Activated CD4-positive, alpha-beta T cell treated with anti-CD3 and anti-CD28 coated beads, Interleukin-2, amount 50 U/mL, for 48 hours (primary cell): ENCODE measurements at places on chromosomes 2 and 18.
A peak's percentile ranks its signal among the peaks of the same experiment; 100 is the strongest.

DNA sequence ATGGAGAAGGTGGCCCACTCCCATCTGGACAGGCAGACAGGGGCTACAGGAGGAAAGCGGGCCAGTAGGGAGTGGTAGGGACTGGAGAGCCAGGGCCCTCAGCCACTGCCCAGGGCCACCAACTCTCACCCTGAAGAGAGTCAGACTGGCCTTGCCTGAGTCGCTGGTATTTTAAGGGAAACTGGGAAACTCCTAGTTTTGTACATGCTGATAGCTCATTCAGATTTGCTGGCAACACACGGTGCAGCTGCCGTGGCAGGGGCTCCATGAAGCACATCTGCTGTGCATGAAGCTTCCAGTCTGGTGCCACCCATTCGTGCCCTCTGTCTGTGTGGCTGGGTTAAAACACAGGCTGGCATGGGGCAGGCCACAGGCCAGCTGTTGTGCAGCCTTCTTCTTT is 137.3 kb upstream of the GLI2 start:
- no peak for DNase-seq

- DNase-seq: no peak
These were observed 635.1 kb downstream of the IRS1 start for GRCh38 chr2:226164512-226164911.

GRCh38 chr2:10397878-10398277 is 50.2 kb downstream of the ODC1 start:
- no peak for DNase-seq

DNA sequence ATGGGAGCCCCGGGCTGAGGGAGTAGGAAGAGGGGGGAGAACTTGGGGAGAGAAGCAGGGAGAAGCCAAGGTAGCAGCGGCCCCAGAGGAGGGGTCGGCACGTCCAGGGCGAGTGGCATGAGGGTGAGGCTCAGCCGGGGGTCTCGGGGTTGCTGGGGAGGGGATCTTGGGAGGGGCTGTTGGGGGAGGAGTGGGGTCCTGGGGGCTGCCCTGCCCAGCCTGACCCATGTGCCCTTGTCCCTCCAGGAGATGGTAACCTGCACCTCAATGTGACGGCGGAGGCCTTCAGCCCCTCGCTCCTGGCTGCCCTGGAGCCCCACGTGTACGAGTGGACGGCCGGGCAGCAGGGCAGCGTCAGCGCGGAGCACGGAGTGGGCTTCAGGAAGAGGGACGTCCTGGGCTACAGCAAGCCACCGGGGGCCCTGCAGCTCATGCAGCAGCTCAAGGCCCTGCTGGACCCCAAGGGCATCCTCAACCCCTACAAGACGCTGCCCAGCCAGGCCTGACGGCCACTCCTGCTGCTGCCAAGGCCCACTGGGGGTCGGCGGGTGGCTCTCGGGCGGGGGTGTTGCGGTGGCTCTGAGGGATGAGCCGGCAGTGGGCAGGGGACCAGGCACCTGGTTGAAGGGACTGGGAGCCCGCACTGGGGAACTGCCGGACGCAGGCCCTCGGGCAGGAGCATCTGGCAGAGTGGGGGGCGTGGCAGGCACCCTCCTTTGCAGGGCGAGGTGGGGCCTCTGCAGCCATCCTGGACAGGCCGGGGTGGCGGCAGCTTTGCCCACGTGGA is 9.0 kb upstream of the GAL3ST2 start:
- DNase-seq: no peak

- no peak for DNase-seq
These were observed 216.2 kb downstream of the SRBD1 start for GRCh38 chr2:45394842-45395241.

DNA sequence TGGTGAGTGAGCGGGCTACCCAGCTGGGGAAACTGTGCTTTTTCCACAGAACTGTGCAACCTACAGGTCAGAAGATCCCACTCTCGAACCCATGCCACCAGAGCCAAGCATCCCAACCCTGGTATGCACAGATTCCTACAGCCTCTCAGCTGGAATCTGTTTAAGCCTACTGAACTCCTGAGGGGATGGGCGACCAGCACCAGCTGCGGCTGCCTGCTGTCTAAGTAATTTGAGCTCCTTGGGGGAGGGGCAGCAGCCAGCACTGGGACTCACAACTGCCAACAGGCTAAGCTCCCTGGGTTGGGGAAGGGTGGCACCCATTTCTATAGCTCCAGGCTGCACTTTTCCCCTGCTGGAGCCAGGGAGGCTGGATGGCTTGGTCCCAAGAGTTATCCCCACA is 11.8 kb downstream of the CYP27C1 start:
- DNase-seq: no peak

- no peak for DNase-seq
These were observed 108.2 kb upstream of the TWIST2 start for GRCh38 chr2:238739668-238740067.

DNA sequence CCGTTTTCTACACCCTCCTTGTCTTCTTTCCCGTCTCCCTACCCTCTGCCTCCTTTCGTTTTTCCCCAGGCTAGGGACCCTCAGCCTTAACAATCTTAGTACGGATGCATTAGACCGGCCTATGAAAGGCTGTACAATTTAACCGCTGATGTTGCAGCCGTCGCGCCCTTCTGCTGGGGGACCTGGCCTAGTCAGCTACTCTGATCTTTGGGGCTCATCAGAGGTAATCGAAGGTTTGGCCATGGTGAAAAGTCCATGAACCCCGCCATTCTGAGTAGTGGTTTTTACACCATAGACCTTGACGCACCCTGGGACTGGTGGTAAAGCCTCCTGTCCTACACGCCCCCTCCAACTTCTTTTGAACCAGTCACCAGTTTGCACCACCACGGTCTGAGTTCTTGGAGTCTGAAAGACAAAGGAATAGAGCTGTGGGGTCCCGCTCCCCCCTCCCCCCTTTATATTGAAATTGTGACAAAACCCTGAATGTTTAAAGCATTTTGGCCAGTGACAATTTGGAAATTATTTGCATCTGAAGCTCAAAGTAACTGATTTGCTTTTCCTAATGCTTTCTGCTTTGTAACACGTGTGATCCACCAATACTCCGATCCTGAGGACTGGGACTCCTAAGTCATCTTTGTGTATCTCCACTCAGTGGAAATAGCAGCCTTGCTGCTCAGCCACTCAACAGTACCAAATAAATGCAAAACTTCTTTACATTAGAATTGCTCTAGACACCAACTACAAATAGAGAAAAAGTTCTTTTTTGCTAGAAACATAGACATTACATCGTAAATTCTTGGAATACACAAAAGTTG is 642 bp upstream of the SRSF7 start:
- DNase-seq: no peak

DNA sequence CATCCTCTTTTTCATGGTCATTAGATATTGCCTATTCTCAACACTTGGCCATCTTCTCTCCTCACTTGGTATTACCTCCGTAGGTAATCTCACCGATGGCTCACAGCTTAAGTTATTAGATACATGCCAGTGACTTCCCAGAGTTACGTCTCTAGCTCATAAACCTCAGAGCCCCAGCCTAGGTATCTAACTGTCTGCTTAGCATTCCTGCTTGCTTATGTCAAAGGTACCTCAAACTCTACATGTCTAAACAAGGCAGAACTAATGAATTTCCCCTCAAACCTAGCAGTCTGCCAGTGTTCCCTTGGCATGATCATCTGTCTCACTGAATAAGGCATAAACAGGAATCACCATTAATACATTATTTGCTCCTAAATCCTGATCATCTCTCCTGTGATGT is 27.7 kb upstream of the ZNF638 start:
- DNase-seq: no peak

DNA sequence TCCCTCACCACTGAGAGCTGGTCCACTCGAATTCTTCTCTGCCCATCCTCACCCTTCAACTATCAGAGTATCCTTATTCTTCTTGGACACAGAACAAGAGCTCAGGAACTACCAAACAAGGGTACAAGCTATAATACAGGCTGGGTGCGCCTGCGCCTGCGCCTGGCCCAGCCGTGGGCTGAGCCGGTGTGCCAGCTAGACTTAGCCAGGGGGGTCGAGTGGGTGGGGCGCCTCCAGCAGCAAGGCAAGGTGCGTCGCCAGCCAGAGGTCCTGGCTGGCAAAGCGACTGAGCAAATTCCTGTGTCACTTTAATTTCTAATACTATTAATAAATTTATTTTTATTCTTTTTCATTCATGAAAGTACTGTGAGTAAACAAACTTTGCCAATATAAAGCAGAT is 1072.6 kb upstream of the PIK3C3 start:
- DNase-seq: no peak

- DNase-seq: peak; percentile 24
These were observed at the start of gene FAM124B for GRCh38 chr2:224401641-224402342. TSS of gene FAM124B (minus strand) at chr2:224402107. CDS start at chr2:224401768, 339 bp downstream.

GRCh38 chr2:51071191-51071590 is 39.3 kb upstream of the NRXN1 start:
- DNase-seq: no peak

GRCh38 chr2:85734942-85735608 is 18.7 kb upstream of the ATOH8 start:
- no peak for DNase-seq
